Fibroblast of skin of back (primary cell): ENCODE measurements at places on chromosomes 11 and 22.

DNA sequence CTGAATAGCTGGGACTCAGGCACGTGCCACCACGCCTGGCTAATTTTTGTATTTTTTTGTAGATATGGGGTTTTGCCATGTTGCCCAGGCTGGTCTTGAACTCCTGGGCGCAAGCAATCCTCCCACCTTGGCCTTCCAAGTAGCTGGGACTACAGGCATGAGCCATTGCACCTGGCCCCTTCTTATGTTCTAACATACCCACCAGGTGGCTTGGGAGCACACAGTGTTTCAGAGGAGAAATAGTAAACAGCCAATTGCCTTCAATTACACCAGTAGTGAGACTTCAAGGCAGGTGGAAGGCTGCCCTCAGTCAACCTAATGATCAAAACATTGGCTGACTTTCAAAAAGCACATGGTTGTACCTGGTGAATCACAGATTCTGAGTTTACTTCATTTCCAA is 167.2 kb downstream of the SWAP70 start:
- DNase-seq, result no peak

DNA sequence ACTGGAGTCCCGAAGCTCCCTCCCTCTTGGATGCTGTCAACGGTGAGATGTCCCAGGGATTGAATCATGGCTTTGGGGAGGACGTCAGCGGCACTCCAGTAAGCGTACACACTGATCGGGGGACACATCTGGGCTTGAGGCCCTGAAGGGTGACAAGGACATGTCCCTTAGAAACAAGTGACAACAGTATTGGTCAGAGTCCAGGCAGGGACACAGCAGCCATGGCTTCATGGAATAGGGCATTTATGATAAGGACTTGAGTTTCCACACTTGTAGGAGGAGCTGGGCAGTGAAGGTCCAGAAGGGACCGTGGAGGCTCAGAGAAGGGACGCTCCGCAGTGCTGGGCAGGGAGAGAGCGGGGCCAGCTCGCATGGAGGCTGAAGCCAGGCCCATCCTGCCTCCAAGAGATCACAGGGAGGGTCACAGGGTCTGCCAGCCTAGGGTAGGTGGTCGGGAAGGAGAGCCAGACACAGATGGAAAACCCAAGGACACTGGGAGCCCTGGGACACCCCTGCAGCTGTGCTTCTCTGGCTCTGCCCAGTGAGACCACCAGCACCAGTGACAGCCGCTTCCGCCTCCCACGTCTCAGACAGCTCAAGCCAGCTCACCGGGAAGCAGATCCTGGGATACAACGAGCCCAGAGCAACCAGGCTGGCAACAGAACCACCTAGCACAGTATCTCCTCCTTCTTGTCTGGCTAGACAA is 22.9 kb upstream of the RFPL3 start:
- DNase-seq, result no peak

DNA sequence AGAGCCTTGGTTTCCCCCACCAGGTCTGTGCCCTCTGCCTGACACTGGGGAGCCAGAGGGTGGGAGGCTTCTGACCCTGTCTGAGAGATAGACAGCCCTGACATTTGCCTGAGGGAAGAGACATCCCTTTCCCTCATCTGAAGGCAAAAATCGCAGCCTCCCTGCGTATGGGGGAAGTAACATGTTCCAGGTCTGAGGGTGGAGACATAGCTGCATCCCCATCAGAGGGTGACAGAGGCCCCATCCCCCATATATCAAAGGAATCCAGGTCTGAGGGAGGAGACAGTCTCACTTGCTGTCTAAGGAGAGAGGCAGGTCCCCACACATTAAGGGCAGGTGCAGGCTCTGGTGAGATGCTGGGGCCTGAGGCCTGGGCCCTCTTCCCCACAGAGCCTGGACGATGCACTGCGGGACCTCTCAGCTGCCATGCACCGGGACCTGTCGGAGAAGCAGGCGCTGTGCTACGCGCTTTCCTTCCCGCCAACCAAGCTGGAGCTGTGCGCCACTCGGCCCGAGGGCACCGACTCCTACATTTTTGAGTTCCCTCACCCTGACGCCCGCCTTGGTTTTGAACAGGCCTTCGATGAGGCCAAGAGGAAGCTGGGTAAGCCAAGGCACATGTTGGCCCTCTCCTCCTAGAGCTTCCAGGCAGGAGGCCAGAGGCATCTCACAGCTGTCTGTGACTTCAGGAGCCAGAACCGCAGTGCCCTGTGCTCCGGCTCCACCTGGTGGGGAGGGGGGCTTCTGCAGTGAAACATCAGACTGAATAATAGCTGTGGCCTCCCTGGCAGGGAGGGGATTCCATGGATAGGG is 16.1 kb upstream of the RELT start:
- DNase-seq, result peak; percentile 20

- DNase-seq, result no peak
These were observed 313.4 kb downstream of the BUD13 start for GRCh38 chr11:116459185-116460045.

- DNase-seq, result no peak
These were observed 41.8 kb upstream of the KCNQ1OT1 start for GRCh38 chr11:2741377-2742131.

GRCh38 chr22:40190501-40190900 is 12.8 kb downstream of the TNRC6B start:
- no peak for DNase-seq

- no peak for DNase-seq
These were observed 17.3 kb downstream of the CD5 start for GRCh38 chr11:61119571-61119970.

DNA sequence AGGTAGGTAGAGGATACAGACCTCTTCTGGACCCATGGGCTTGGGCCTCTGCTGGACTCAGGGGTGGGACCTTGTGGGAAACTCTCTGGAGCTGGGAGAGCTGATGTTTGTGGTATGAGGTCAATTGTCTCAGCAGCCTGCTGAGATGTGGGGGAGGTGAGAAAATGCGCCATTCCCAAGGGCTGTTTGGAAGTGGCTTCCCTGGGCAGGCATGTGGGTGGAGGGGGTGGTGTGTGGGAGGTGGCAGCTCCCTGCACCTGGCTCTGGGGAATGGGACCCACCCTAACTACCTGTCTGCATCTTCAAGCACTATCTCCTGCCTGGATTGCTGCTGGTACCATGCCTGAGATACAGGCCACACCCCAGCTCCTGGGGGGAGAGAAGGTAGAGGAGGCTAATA is 97.4 kb upstream of the THY1 start:
- DNase-seq, result peak; percentile 19

DNA sequence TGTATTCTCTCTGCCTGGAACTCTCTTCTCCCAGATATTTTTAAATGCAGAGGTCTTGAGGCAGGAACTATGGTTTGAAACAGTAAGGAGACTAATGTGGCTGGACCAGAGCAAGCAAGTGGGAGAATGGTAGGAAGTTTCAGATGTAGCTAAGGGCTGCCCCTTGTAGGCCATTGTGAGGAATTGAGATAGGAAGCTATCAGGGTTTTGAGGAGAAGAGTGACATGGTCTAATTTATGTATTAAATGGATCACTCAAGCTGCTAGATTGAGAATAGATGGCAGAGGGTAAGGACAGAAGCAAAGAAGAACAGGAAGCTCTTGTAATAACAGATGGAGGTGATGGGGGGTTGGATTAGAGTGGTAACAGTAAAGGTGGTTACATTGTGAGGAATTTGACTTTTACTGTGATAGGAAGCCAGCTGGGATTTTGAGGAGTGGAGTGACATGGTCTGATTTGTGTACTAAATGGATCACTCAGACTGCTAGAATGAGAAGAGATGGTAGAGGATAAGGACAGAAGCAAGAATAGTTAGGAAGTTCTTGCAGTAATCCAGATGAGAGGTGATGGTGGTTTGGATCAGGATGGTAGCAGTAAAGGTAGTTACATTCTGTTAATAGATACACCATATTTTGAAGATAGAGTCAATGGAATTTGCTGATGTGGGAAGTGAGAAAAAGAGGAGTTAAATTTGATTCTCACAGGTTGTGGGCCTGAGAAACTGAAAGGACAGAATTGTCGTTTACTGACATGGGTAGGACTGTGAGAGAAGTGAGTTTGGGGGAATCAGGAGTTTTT is 63.0 kb downstream of the HIPK3 start:
- no peak for DNase-seq
